Endothelial cell (in vitro differentiated cells): ENCODE measurements at places on chromosomes 2 and 18.
A peak's percentile ranks its signal among the peaks of the same experiment; 100 is the strongest.

DNA sequence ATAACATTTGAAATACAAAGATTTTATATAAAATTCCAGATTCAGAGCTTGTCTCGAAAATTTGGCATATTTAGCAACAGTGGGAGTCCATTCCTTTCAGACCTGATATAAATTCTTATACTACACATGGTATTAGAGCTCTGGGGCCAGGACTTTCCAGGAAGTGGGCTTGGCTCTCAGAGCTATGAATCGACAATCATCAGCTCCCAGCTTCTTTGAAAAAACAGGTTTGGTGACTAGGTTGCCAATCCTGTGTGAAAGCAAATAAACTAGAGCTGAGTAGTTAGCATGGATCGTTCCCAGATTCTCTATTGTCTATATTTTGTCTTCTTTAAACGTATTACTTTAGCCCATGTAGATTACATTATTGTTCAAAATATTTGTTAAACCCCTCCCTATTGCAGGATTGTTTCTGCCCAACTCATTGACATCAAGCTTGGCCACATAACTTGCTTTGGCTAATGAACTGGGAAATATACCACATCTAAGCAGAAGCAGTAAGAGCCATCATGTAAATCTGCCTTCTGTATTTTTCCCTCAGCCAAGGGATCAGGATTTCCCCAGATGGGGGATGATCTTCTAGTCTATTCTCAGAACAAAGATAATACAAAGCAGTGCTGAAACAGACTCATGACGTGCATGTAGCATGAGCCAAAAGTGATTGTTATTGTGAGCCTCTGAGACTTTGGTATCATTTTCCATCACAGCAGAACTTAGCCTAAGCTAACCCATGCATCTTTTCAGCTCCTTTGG, 105.4 kb downstream of the KCNH7 start:
- DNase-seq: no peak

GRCh38 chr2:231563378-231563961, 29.2 kb upstream of the TEX44 start:
- DNase-seq: peak; percentile 56

GRCh38 chr18:45012286-45012685, 331.6 kb downstream of the SETBP1 start:
- DNase-seq: no peak

- no peak for DNase-seq
These were observed 379.0 kb downstream of the ZEB2 start for GRCh38 chr2:144140891-144141290.

DNA sequence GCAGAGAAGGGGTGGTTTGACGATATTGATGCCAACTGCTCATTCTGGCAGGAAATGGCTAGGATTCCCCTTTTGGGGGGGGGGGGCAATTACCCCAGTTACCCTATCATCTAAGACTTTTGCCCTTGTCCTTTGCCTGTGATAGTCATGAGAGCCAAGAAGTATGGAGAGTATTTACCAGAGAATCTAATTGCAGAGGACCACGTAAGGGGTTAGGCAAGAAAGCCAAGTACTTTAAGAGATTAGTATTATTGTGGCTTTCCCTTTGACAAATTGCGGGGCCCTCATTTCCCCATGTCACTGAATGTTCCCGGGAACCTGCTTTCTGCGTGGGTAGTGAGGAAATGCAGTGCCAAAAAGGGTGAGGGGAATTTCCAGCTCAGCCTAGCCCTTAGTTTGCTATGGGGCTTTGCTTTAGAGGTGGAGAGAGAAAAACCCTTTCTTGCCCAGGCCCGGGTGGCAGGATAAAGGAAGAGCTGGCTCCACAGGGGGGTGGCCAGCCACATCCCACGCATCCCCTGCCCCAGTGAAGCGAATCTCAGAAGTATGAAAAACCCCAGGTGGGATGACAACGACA, 1.5 kb downstream of the AQP4 start:
- DNase-seq: no peak

DNA sequence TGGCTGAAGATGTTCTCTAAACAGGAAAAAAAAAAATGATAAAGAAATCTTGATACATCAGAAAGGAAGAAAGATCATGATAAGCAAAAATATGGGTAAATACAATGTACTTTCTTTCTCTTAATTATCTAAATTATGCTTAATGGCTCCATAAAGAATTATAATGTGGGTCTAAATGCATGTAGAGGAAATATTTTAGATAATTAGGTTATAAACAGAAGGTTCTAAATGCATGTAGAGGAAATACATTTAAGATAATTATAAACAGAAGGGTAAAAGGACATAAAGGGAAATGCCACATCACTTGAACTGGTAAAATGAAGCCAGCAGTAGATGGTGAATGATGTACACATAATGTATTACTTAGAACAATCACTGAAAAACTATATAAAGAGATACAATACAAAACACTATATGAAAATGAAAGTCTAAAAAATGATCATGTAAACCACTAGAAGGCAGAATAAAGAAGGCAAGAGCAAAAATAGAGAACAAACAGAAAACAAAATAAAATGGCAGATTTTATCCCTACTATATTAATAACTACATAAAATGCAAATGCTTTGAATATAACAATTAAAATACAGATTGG, 308.4 kb upstream of the CDH2 start:
- DNase-seq: no peak

DNA sequence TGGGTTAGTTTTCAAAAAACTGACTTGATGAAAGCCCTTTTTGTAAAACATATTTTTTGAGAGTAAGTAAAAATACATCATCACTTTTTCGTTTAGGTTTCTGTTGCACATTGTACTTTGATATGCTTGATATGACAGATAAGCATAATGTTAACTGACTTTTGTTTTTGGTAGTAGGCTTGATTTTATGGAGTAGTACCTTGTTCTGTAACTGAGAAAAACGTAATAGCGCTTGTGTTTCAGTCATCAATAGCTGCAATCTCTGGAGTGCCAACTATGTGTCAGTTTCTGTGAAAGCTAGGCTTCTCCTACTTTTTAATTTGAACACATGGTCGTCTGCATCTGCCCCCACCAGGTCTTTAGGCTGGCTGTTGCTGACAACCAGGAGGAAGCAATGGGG, 1.3 kb downstream of the LCLAT1 start:
- no peak for DNase-seq

- DNase-seq: no peak
These were observed 63.5 kb upstream of the THOC1 start for GRCh38 chr18:331221-331821.

DNA sequence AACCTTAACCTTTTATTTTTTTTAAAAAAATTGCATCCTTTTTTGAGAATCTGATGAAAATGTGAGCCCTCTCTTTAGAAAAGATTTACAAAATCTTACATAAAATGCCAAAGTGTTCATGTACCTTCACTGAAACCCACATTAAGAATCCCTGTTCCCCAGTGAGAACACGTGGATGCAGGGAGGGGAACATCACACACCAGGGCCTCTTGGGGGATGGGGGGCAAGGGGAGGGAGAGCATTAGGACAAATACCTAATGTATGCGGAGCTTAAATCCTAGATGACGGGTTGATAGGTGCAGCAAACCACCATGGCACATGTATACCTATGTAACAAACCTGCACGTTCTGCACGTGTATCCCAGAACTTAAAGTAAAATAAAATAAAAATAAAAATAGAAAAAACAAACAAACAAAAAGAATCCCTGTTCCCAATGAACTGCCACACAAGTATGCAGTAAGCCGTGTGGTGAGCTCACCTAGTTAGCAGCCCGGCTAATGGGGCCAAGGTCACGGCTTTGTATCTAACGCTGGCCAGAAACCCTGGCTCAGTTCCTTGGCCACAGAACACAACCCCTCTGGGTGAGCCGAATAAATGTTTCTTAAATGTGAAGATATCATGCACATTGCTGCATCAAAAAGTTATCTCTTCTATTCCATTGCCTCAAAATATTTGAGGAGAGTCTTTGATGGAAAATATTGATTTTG, 41.4 kb downstream of the CHST9 start:
- no peak for DNase-seq

- DNase-seq: no peak
These were observed 158.8 kb upstream of the HDAC4 start for GRCh38 chr2:239559417-239560261.

DNA sequence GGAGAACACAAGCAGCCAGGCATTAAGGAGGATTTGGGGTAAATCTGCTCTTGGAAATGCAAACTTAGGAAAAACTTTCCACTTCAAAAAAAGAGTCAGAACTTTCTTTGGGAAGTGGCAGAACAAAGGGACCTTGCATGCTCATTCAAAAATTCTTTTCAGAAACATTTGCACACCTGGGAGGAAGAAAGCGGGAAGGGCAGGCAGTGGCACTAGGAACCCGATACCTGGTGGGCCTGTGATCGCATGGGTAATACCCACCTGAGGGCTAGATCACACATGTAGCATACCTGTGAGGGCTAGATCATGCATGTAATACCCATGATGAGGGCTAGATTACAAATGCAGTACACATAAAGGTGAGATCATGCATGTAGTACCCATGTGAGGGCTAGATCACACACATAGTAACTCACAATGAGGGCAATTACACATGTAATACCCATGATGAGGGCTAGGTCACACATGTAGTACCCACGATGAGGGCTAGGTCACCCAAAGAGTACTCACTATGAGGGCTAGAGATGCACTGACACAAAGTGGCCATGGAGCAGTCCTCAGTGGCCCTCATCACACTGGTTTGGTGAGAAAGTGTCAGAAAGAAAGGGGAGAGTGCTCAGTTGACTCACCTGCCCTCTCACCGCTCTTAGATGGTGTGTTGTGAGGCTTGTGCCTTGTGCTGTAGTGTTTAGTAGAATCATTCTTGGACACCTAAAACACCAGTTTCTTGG, 212.5 kb downstream of the DLGAP1 start:
- no peak for DNase-seq

DNA sequence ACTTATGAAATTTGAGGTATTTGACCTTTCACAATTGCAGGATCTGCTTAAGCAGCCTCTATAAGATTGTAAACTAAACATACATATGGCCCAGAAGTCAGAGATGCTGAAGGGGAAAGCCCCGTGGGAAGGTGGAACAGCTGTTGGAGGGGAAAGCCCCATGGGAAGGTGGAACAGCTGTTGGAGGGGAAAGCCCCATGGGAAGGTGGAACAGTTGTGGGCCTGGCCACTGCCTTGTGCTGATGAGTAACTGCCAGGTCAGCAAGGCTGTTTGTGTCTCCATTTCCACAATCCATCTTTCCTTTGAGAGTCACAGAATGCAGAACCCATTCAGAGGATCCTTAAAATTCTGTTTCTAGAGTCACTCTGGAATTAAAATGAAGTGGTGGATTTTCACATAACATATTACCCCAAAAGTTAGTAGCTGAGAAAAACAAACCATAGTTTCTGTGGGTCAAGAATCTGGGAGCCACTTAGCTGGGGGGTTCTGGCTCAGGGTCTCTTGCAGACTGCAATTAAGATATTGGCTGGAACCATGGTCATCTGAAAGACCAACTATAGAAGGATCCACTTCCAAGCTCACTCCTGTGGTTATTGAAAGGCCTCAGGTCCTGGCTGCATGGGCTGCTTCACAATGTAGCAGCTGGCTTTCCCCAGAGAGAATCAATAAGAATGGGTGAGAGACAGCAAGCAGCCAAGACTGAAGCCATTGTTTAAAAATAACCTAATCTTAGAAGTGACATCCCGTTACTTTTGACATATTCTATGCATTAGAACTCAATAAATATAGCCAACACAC, 86.6 kb upstream of the CAVIN2 start:
- no peak for DNase-seq

GRCh38 chr18:43279015-43279744, 1.9 kb upstream of the SYT4 start:
- no peak for DNase-seq

- DNase-seq: no peak
These were observed 6.6 kb downstream of the DTYMK start for GRCh38 chr2:241680044-241680443.

DNA sequence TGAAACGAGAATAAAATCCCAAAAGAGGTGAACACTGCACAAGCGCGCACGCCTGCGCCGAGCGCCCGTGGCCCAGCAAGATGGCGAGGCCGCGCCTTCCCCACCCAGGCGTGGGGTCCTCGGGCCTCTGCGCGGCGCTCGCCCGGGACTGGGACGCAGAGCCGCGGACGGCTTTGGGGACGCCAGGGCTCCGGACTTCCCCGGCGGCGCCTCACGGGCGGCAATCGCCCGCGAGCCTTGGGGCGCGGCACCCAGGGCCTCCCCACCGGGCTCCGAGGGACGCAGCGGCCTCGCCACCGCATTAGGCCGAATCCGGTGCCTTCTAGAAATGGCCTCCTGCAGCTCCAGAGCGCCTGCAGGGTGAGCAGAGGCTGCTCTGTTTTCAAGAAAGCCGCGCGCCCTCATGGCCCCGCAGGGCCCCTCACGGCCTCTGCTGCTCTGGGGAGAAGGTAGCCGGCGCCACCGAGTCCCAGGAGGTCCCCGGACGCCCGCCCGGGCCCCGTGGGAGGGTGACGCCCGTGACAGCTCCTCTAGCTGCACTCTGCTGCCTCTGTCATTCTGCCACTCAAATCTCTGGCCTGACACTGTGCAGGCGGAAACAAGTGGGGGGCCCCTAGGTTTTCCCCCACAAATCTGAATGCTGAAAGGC, 35.9 kb upstream of the POMC start:
- DNase-seq: no peak

DNA sequence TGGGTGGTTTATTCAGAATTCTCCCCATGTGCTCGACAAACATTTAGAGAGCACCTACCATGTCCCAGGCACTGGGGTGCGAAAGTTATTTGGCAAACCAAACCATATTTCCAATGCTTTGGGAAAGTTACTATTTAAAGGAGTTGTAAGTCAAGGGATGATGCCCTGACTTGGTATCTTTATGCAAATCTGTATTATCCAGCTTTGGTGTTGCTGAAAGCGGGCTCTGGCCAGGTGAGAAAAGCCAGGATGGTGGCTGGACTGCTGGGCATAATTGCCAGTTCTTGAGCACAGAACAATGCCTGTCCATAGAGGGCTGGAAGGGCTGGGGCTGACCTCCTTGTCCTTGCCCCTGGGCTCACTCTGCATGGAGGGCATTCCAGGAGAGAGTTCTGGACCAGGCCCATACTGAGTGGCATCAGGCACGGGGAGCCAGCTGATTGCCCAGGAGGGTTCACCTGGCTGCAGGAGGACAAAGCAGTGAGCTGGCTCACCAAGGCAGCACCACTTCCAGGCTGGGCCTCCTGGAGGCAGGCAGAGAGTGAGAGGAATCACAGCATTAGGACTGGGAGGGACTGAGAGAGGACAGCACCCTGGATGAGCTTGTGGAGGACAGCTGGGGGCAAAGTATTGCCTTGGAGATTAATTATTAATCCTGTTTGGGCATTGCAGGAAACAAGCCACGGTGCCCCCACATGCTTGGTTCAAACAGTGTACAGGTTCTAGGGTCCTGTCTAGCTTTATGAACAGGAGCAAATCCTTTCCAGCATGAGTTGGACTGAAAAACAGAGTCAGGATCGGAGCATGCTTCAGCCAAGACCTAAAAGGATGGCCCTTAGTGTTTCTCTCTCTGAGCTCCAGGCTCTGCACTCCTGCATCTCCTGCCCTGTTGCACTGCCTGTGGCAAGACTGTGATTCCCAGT, 7.1 kb downstream of the KHK start:
- no peak for DNase-seq

DNA sequence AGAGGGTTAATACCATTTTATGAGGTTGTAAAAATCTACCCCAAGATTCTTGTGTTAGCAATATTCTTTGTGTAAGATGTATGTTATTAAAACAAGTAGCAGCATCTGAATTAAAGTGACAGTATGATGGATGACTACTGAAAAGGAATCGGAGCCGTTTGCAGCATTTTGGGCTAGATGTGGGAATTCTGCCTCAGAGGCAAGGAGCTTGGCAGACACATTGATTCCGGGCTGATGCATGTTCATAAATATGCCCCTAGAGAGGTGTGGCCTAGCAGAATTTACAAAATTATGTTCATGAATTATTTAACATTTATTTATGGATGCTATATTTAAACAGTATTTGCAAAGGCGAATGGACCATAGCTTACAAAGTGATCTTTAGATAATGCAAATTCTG, 389.0 kb upstream of the ETAA1 start:
- DNase-seq: no peak

- DNase-seq: no peak
These were observed 64.4 kb upstream of the AFF3 start for GRCh38 chr2:100206731-100207255.
